Left ventricle myocardium inferior (tissue), 1 donor: ENCODE measurements at places on chromosomes 4 and X. TPM values are rescaled to one million over a fixed set of nuclear protein-coding genes. Genes with fewer than 3 reads are reported as not detected.

PPARGC1A gene
- 108 TPM for total RNA-seq

GRCh38 chr4:27398631-27399310 is 538.1 kb downstream of the STIM2 start:
- no peak for DNase-seq
- H3K27me3 ChIP-seq, result no peaks in the 10 kb centered on the region
- H3K27ac ChIP-seq, result no peak overlapping the region
- H3K4me1 ChIP-seq, result no peaks in the 10 kb centered on the region

SSX3 gene
- total RNA-seq, result not detected

ADGRG2 gene
- total RNA-seq, result 0.16 TPM

DNA sequence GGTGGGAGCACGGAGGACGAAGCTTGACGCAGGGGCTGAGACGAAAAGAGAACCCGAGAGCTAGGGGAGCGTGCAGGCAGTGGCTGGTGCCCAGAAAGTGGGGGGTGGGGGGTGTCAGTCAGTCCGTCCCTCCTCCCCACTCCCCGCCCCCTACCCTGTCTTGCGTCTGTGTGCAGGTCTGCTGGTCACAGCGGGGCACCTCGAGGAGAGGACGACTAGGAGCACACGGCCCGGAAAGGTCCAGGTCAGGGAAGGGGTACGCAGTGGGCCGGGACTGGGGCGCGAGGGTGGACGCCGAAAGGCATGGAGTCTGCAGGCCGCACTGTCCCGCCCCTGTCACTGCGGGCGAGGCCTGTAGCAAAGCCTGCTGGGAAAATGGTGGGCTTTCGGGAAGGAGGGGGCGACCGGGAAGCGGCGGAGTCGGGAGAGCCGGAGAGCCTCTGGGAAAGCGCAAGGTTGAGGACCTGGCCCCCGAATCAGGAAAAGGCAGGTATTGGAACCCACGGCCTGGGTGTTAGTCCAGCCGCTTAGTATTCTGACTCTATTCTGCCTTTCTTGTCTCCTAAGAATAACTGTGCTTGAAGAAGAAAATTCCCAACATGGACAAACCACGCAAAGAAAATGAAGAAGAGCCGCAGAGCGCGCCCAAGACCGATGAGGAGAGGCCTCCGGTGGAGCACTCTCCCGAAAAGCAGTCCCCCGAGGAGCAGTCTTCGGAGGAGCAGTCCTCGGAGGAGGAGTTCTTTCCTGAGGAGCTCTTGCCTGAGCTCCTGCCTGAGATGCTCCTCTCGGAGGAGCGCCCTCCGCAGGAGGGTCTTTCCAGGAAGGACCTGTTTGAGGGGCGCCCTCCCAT is 769 bp downstream of the TCEAL1 start:
- peak; percentile 62 for DNase-seq
- peak overlapping the region; percentile 95 for H3K27ac ChIP-seq
- peaks cover 33% of the 10 kb centered on the region for H3K4me1 ChIP-seq
- H3K36me3 ChIP-seq, result no peaks in the 10 kb centered on the region
- no peaks in the 10 kb centered on the region for H3K27me3 ChIP-seq

- no peaks in the 10 kb centered on the region for H3K27me3 ChIP-seq
- DNase-seq, result peak; percentile 11
These were observed 199.4 kb upstream of the DDX53 start for GRCh38 chrX:22800360-22800759.

GRCh38 chr4:8215641-8216442 is 16.8 kb downstream of the SH3TC1 start:
- no peaks in the 10 kb centered on the region for H3K27me3 ChIP-seq
- peaks cover 31% of the 10 kb centered on the region for H3K36me3 ChIP-seq
- peaks cover 16% of the 10 kb centered on the region for H3K4me1 ChIP-seq
- no peak for DNase-seq
- H3K27ac ChIP-seq, result no peak overlapping the region

DNA sequence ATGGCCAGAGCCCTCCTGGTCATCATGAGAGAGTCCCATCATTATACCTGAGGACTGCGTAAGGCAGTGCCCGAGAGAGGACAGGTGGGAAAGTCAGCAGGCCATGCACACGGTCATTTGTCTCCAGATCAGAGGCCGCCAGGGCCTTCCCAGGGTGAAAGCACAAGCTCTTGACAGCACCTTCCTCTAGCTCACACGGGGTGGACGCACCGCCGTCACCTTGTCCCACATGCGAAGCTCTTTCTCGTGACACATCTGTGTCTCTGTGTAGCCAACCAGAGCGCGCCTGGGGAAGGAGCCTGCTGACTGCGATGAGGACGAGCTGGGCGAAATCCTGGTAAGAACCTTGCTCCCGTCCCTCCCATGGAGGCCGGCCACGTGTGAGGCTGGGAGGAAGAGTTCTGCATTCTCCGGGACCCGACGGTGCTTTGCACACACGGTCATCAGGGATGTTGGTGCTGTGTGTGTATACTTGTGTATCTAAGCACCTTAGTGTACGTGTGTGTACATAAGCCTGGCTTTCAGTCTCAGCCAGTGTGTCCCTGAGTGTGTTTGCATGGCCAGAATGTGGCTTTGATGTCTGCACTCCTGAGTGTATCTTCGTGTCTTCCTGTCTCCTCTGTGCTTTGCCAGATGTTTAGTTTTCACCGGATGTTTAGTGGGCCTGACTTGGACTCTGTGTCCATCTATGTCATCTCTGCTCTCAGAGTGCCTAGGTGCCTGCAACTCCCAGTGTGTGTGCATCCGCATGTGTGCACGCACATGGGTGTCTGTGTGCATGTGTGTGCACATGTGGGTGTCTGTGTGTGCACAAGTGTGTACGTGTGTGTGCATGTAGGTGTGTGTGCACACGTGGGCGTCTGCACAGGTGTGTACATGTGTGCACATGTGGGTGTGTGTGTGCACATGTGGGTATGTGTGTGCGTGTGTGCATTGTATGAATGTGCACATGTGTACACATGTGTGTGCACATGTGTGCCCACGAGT is 15.1 kb downstream of the ATP5ME start:
- H3K4me1 ChIP-seq, result peaks cover 11% of the 10 kb centered on the region
- no peak overlapping the region for H3K27ac ChIP-seq
- DNase-seq, result no peak
- H3K4me3 ChIP-seq, result no peak overlapping the region
- H3K36me3 ChIP-seq, result no peaks in the 10 kb centered on the region

EDA gene
- 7.3 TPM for total RNA-seq

GRCh38 chr4:75180790-75181776 is 248.2 kb downstream of the PARM1 start:
- no peak overlapping the region for H3K4me3 ChIP-seq
- H3K27me3 ChIP-seq, result peaks cover 6% of the 10 kb centered on the region
- H3K36me3 ChIP-seq, result no peaks in the 10 kb centered on the region
- DNase-seq, result no peak
- no peak overlapping the region for H3K27ac ChIP-seq
- no peaks in the 10 kb centered on the region for H3K4me1 ChIP-seq

- no peak for DNase-seq
- H3K27ac ChIP-seq, result no peak overlapping the region
- H3K4me3 ChIP-seq, result no peak overlapping the region
- H3K36me3 ChIP-seq, result no peaks in the 10 kb centered on the region
These were observed 216.6 kb downstream of the PDGFC start for GRCh38 chr4:156754832-156755570.

DNA sequence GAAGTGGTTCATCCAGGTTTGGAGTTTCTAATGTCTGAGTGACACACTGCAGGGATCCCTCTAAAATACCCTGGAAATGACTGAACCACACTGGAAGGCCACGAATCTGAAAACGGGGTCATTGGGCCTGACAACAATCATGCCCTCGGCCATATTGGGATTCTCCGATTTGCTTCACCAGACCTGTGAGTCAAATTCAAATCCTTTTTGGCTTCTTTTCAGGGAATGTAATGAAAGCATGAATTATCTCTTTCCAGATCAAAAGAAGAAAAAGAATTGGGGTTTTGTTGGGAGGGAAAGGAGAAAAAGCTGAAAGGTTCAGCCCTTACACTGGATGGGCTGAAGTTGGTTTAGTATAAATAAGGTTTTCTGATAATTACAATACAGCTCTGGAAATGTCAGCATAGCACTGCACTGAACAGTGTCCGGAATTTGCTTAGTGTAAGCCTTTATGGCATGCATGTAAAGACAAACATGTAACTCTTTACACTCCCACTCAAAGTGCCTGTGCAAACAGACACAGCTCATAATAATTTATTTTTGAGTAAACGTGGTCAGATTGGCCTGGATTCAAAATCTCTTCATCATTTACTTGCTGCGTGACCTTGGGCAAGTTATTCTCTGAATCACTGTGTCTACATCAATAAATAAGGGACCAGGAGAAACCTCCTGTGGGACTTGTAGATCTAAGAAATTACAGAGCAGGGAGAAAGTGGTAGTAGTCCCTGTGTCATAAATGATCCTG is 21.4 kb downstream of the CT47C1 start:
- DNase-seq, result no peak
- H3K27me3 ChIP-seq, result no peaks in the 10 kb centered on the region
- no peak overlapping the region for H3K27ac ChIP-seq
- no peaks in the 10 kb centered on the region for H3K36me3 ChIP-seq
- H3K4me3 ChIP-seq, result no peak overlapping the region

- H3K4me1 ChIP-seq, result no peaks in the 10 kb centered on the region
- no peak for DNase-seq
- no peak overlapping the region for H3K4me3 ChIP-seq
- no peaks in the 10 kb centered on the region for H3K36me3 ChIP-seq
These were observed 994.0 kb downstream of the ARAP2 start for GRCh38 chr4:35250331-35250730.

GRCh38 chr4:183857040-183857439 is 48.1 kb upstream of the STOX2 start:
- DNase-seq, result no peak
- H3K4me3 ChIP-seq, result no peak overlapping the region
- H3K4me1 ChIP-seq, result peaks cover 21% of the 10 kb centered on the region
- H3K27me3 ChIP-seq, result no peaks in the 10 kb centered on the region
- H3K36me3 ChIP-seq, result no peaks in the 10 kb centered on the region

DNA sequence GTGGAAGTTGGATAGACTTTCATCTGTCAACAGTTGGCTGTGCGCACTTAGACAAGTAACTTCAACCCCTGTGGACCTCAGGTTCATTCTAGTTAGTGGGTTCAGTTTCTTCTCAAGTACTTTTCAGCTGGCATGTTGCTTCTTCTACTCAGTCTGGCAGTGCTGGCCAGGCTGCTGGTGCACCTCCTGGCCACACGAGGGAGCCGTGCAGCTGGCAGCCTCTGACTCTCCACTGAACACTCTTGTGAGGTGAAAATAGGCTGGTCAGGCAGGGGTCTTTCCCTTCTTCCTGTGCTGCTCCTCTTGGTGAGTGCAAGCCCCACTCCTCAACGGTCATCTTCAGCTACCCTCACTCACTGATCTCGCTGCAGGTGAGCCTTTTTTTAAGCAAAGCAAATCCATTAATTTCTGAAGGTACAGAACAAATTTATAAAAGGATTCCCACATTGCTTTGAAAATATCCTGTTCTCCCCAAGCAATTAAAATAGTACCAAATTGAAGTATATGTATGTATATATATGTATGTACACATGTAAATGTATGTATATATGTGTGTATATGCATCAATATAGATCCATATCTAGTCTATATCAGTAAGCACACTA is 30.6 kb downstream of the LONRF3 start:
- no peak overlapping the region for H3K4me3 ChIP-seq
- H3K4me1 ChIP-seq, result peaks cover 10% of the 10 kb centered on the region
- peaks cover 10% of the 10 kb centered on the region for H3K36me3 ChIP-seq
- peak; percentile 41 for DNase-seq

GRCh38 chrX:100863326-100863864 is 10.8 kb downstream of the NOX1 start:
- DNase-seq, result no peak
- no peak overlapping the region for H3K4me3 ChIP-seq
- no peaks in the 10 kb centered on the region for H3K4me1 ChIP-seq
- no peaks in the 10 kb centered on the region for H3K36me3 ChIP-seq
- no peak overlapping the region for H3K27ac ChIP-seq

NXF2B gene
- not detected for total RNA-seq

- no peak for DNase-seq
- no peaks in the 10 kb centered on the region for H3K27me3 ChIP-seq
- no peaks in the 10 kb centered on the region for H3K36me3 ChIP-seq
- no peak overlapping the region for H3K4me3 ChIP-seq
These were observed 88.4 kb downstream of the GPR143 start for GRCh38 chrX:9677098-9677739.

DNA sequence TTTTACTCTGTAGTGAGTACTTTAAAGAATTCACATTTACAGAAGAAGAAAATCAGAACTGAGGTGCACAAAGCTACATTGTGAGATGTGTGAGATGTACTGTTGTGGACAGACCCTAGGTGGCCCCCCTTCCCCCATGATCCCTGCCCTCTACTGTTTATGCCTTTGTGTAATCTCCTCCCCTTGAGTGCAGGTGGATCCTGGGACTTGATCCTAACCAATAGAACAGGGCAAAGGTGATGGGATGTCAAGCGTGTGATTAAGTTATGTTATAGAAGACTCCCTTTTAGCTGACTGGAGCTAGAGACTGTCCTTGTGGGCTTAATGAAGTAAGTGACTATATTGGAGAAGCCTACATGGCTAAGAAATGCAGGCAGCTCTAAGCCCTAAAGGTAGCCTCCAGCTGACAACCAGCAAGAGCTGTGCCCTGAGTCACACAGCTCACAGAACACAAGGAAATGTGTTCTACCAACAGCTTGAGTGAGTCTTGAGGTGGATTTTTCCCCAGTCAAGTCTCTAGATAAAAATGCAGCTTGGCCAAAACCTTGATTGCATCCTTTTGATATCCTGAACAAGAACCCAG is 225.2 kb upstream of the LEF1 start:
- no peaks in the 10 kb centered on the region for H3K36me3 ChIP-seq
- no peak overlapping the region for H3K27ac ChIP-seq
- H3K27me3 ChIP-seq, result no peaks in the 10 kb centered on the region
- H3K4me3 ChIP-seq, result no peak overlapping the region
- DNase-seq, result no peak

GRCh38 chr4:80452768-80453167 is 117.2 kb downstream of the CFAP299 start:
- H3K36me3 ChIP-seq, result no peaks in the 10 kb centered on the region
- no peaks in the 10 kb centered on the region for H3K4me1 ChIP-seq
- no peaks in the 10 kb centered on the region for H3K27me3 ChIP-seq
- no peak overlapping the region for H3K4me3 ChIP-seq
- H3K27ac ChIP-seq, result no peak overlapping the region

S100P gene
- not detected for total RNA-seq

DNA sequence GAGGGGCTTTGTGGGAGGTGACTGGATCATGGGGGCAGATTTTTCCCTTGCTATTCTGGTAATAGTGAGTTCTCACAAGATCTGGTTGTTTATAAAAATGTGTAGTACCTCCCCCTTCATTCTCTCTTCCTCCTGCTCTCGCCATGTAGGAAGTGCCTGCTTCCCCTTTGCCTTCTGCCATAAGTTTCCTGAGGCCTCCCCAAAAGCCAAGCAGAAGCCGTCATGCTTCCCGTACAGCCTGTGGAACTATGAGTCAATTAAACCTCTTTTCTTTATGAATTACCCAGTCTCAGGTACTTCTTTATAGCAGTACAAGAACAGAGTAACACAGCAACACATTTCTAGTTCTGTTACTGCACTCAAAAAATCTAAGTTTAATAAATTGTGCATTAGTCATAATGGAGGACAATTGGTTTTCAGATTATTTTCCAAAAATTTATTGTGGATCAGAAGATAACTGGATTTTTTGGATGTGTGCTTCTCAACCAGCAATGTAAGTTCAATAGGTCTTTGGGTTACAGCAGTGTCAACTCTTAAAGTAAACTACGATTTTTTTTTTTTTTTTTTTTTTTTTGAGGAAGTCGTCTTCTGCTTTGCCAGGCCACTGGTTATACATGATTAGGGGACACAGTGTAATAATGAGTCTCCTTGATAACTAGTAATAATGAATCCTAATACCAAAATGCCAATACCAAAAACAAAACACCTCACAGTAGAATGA is 69.9 kb downstream of the CHIC2 start:
- no peak overlapping the region for H3K27ac ChIP-seq
- DNase-seq, result no peak
- no peak overlapping the region for H3K4me3 ChIP-seq
- H3K36me3 ChIP-seq, result peaks cover 10% of the 10 kb centered on the region

SLC30A9 gene
- total RNA-seq, result 80.4 TPM

EMCN gene
- total RNA-seq, result 43.6 TPM
